ENCODE measurements at places on chromosomes 2 and 18.

- DNase-seq, result peak; percentile 58
These were observed 149.8 kb downstream of the TANC1 start for GRCh38 chr2:159118115-159118858.

DNA sequence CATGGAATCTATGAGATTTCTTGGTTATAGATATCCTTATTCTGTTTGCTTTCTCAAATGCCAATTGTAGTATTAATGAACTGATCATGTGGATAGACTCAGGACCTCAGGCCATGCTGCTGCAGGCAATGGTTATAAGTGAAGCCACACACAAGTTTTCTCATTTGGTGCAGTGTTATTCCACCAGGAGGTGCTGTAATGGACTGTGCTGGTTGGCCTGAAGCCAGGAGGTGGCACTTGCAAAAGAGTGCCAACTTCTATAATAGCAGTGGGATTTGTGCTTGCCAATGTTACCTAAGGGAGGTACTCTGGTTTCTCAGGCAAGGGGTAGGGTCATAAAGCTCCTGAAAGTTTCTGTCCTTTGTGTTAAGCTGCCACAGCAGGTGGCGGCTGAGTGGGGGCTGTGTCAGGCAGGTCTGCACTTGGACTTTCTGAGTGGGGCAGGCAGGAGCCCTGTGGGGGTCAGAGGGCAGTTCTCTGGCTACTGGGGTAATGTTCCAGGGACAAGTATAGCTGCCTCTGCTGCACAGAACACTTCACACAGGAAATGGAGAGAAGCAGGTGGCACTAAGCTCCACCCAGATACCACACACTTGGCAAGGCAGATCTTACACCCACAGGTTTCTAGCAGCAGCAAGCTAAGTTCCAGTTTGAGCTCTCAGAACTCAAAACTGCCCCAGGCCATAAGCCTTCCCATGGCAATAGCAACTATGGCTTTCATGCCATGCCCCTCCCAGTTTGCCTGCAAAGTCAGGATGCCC lies 352.6 kb upstream of the CWC22 start:
- DNase-seq, result no peak

DNA sequence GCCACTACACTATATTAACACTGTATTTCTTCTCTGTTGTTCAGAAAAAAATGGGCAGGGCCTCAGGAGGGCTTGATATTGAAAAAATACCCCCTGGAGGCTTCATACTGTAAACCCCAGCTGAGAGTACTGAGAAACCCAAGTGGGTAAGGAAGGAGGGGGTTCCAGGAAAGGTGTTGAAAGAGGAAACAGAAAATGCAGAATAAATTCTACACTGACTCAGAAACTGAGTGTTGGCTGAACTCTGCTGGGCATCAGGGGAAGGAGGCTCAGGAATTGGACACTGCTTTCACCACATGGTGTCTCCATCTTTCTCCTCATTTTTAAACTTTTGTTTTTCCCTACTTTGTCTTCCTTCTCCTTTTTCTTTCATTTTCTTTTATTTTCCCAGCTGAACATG lies 253.7 kb downstream of the DYM start:
- DNase-seq, result no peak

- DNase-seq, result no peak
These were observed 154.0 kb downstream of the SATB2 start for GRCh38 chr2:199303728-199304177.

DNA sequence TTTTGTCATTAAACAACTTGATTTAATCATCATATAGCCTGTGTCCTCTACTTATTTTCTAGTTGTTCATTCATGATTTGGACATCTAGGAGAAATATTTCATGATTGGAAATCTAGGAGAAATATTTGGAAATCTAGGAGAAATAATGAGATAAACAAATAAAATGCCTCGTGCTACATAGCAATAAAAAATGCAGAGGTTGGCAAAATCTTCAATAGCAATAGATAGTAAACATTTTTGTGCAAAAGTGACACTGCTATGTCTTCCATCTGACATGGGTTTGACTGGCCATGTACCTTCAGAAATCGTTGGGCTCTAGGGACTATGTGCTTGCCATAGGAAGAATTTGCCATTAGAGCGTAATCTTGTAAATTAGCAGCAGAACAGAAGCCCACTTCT lies 1304.5 kb upstream of the ZEB2 start:
- no peak for DNase-seq

All from stimulated activated CD8-positive, alpha-beta memory T cell treated with anti-CD3 and anti-CD28 coated beads, Interleukin-15, amount 100 ng/mL, for 24 hours (primary cell).